ENCODE measurements at places on chromosomes 2 and 18.

DNA sequence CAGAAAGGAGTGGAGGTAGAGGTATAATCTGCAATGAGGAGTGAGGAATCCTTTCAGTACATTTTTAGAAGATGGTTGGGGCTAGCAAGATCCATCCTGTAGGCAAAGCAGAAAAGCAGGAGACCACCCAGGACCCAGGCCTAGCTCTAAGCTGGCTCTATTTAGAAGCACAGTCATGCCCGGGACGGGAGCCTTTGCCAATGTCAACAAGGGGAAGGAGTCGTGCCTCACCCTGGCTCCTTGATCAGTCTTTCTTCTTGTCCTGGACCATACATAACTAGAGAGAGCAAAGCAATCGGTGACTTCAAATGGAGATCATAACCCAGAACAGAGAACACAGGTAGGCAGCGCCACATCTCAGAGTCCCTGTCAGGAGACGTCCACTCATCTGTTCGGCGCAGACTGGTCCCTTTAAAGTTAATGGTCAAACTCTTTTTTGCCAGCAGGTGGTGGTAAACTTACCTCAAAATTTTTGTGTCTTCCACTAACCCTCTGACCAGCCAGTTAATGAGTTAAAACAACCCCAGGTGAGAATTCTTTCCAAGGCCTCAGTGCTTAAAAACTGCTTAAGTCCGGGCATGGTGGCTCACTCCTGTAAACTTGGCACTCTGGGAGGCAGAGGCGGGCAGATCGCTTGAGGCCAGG is 8.0 kb downstream of the MC5R start:
- DNase-seq: no peak

DNA sequence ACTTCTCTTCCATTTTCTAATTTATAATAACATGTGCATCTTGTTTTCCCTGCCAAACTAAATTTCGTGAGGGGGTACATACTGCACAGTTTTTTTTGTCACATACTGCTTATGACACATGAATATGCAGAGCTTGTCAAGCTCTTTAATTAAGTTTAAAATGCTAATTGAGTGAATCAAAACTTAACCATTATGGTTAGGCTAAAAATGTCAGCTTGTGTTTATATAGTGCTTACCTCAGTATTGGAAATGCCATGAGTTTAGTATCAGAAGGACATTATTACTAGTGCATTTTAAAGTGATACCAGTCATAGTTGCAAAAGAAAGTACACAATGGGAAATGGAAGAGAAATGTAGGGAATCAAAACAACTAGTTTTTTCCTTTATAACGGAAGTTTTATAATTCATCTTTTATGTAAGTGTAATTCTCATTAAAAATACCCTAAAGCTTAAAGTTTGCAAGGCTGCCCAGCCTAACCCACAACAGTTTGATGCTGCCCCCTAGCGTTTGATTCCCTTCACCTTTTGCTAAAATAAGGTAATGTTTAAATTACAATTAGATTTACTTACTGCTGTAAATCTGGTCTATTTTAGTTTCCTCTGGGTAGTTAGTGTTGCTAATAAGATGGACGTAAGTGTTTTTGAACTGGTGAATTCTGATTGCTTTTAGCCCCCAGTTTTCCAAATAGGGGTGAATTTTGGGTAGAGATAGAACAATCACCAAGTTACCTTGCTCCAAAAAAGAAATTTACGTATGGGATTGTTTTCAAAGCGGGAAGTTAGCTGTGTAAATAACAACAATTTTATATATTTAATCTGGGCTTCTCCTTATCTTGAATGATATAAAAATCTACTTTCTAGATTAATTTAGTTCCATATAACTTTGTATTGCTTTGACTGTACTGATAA is 3.2 kb downstream of the SLC39A10 start:
- peak; percentile 51 for DNase-seq

DNA sequence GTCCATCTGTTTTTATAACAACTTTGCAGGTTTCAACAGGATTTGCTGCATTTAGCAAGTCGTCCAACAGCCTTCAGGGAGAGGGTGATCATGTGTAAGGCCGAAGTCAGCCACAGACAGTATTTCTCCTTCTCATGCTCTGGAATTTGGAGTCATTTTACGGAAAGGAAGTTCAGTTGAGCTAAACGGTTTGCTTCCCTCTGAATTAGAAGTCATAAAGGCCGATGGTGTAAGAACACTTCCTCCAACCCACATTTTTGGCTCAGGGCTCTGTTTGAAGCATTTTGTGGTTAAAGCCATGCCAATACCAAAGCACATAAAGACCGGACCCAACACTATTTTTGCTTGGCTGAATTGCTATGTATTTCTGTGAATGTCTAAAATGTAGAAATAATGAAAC is 129.5 kb downstream of the TMEM182 start:
- DNase-seq: no peak

GRCh38 chr2:240988146-240988545 is 10.3 kb upstream of the SNED1 start:
- DNase-seq: no peak

DNA sequence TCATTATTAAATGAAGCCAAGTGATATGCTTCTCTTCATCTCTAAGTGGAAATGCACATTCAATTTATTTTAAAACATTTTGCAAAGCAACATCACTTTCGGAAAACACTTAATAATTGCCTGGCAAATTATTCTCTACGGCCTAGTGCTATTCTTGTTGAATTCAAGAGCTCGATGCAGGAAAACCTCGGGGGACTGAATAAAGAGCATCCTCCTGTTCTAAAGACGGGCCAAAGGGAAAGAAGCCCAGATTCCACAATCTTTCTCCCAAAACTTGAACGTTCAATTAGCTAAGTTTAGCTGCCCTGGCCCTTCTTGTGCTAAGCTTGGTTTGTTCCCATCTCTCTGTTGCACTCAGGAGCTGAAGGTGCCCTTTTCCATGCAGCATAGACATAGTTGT is 23.2 kb upstream of the SEH1L start:
- no peak for DNase-seq

GRCh38 chr2:228352048-228352447 is 170.6 kb upstream of the SPHKAP start:
- no peak for DNase-seq

DNA sequence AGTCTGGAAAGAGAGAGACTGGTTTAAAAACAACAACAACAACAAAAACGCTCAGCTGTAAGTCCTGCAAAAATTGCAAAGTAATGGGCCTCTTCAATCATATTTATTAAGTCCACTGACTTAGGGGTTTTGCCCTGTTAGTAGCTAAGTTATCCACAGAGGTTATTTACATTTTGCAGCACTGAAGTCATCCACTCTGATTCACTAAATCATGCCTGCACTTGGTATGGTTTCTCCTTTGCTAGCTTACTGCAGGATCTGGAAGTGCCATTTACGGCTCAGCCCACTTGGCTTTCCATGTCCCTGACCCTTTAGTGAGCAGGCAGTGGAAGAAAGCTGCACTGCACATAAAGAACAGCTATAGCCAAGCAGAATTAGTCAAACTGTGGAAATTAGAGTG is 484.4 kb downstream of the NRXN1 start:
- DNase-seq: no peak

GRCh38 chr2:233486778-233487552 is 79.6 kb downstream of the USP40 start:
- DNase-seq: no peak

DNA sequence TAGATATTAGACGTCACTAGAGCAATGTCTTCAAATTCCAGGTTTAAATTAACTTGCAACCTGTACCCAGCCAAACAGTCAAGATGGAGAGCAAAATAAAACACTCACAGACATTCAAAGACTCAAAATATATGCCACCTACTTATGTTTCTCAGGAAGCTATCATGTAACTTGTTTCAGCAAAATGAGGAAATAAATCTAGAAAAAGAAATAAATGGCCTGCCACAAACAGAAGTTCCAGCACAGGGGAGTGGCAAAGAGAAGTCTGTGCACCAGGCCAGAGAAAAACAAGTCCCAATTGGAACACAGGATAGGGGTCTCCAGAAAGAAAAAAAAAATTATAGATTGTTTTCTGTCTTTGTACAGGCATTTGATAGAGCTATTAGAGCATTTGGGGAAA is 96.7 kb downstream of the LRP2 start:
- DNase-seq: no peak

GRCh38 chr2:85723707-85724360 is 29.7 kb downstream of the GNLY start:
- DNase-seq: no peak

DNA sequence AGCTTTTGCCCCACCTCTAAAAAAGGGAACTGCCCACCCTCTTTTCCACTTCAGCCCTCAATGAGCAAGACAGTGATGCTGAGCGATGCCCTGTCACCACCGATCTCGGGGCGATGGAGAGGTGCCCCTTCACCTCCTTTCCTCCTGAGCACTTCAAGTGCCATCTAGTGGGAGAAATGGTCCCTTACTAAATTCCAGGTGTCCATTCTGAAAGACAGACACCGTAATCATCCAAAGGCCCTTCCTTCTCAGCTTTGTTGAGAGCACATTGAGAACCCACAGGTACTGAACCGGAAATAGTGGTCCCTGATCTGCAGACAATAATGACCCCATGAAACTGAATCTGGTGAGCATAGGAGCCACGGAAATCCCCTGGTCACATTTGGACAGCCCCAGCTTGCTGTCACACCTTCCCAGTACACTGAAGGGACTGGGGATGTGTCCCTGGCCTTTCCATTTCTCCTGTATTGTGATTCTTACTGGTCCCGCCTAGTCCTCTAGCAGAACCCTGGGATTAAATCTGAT is 38.5 kb downstream of the KCTD18 start:
- DNase-seq: no peak

GRCh38 chr18:40926679-40927078 is 1028.4 kb upstream of the PIK3C3 start:
- DNase-seq: no peak

DNA sequence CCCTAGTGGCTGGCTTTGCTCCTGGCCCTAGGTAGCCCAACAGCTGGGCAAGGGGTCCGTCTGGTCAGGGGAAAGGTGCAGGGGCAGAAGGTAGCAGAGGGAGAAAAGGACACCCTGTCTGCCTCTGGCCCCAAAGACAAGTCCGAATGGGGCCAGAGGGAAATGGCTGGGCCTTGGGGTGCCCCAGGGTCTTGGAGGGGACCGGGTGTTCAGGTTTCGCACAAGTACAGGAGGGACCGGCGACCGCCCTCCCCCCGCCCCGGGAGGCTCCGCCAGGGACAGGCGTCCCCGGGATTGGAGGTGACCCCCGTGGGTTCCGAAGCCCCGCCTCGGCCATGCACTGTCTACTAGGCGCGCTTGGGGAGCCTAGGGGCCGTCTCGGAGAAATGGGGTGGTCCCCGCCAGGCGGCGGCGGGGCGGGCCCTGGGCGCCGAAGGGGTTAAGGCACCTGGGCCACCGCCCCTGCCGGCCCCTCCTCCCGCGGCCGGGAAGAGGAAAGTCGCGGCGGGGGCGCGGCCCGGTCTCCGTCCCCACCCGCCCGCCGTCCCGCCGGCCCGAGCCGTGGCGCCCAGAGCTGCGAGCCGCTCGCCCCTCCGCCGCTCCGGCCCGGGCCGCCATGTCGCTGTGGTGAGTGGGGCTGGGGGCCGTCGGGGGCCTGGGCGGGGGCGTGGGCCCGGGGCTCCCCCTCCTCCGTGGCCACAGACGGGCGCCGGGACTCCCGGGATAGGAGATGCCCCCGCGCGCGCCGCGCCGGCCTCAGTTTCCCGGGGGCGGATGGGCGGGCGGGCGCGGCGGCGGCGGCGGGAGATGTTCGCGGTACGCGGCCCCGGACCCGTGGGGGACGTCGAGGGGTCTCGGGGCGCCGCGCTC is at the start of gene B3GNT7:
Gene B3GNT7, plus strand, starts transcription at position 523 of the 870 bp plus-strand sequence. Its CDS starts 94 bp downstream, at position 617.
- no peak for DNase-seq

GRCh38 chr2:225479386-225479785 is 79.9 kb downstream of the NYAP2 start:
- no peak for DNase-seq

GRCh38 chr2:43025709-43026295 is 200.6 kb downstream of the ZFP36L2 start:
- no peak for DNase-seq

DNA sequence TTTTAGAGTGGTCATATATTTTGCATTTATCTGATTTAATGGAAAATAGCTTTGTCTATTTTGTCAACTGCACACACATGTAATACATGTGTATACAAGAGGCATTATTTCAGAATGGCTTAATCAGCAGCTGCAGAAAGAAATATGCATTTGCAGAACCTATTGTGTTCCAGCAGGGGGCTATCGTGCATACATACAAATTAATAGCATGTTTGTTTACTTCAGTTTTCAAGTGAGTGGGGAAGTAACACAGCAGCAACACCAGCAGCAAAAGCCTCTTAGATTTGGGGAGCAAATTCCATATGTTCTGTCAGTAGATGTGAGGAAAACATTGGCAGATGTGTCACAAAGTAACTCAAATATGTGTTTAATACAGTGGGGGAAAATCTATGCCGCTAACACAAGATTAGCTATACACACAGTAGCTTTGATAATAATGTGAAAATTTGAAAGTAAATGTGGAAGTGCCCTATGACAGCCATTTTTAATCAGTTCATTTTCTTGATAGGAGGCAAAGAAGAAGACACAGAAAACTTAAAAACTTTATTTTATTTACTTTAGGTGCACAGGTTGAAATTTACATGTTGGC is 218.1 kb downstream of the WDR7 start:
- DNase-seq: no peak

- DNase-seq: no peak
Measured at GRCh38 chr2:122205641-122206040, 450.2 kb downstream of the TSN start.

DNA sequence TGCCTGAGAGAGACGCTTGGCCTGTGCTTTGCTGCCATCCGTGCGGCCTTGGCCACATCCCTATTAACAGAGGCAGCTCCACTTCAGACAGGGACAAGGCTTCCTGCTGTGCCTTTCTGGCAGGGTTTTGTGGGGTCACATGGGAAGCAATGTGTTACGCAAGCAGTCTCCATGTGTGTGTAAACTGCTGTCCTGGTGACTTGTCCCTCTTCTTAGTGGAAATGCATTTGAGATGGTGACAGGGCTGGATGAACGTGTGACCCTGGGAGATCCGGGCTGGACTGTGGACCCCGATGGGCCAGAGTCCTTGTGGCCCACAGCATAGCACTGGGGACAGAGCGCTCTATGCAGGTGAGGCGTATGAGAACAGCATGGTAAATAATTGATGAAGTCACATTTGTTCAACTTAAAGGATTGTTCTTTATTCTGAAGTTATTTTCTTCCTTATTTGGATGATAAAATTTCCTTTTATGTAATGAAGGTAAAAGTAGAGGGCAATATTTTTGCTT is 23.2 kb downstream of the ASB1 start:
- DNase-seq: no peak

- no peak for DNase-seq
Measured at GRCh38 chr2:17375262-17375661, 143.0 kb downstream of the RAD51AP2 start.

GRCh38 chr2:15275346-15275745 is 285.8 kb downstream of the NBAS start:
- no peak for DNase-seq

DNA sequence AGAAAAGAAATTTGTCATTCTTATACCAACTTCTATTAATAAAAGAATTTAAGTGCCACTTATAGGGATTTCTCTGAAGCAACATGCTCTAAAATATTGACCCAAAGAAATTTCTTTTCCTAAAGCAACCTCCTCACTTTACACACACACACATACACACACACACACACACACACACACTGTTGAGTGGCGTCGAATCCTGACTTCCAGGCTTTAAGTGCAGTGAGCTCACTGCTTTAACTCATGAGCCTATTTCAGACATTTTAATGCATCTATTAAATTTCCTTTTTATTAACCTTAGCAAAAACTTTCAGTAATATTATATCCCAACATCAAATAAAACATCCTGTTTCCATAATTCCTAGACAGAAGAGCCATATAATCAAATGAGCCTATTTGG is 229.1 kb upstream of the ACVR2A start:
- DNase-seq: no peak
